Mammary epithelial cell (primary cell): ENCODE measurements at places on chromosomes 3 and 15. TPM values are rescaled to one million over a fixed set of nuclear protein-coding genes. Genes with fewer than 3 reads are reported as not detected.

Gene PTPRG
- total RNA-seq, result 31.2 and 33.5 TPM in 2 replicates

Gene GCNT3
- 1.0 TPM for total RNA-seq

- DNase-seq, result no peak
Measured at GRCh38 chr15:91891788-91892345, 38.4 kb downstream of the SLCO3A1 start.

GRCh38 chr15:35246451-35246850 is 161.4 kb upstream of the NANOGP8 start:
- DNase-seq, result no peak

DNA sequence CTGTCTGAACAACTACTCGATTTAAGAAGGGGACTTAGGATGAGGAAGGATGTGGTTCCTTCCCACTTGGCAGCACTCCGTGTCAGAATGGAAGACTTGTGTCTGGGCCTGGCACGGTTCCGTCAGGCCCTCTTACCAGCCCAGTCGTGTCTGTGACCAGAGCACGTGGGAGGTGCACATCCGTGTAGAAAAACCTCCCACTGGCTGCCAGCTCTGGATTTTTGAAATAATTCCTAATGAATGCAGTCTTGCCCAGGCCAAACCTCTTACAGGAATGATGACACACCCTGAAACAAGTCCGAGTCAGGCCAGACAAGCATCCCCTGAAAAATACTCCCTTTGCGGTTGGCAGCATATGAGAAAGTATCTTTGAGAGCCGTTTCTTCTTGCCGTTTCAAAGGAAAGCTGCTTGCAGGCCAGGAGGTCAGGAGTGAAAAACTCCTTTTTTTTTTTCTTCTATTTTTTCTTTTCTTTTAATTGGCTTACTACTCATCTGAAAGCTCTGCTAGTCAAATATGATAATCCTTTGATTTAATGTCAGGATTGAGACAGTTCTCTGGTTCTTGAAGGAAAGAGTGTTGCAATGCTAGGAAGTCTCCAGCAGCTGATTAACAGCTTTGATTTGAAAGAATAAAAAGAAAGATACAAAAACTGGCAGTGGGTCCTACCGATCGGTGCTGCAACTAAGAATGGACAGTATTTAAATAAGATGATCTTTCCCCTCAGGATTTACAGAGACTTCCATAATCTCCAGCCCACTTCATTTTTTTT is 19.8 kb downstream of the IL1RAP start:
- peak; percentile 98 for DNase-seq
